ENCODE measurements at places on chromosomes 12 and 14. TPM values are rescaled to one million over a fixed set of nuclear protein-coding genes. Genes with fewer than 3 reads are reported as not detected.

The ST8SIA1 gene
- not detected for polyA plus RNA-seq

The TCTN2 gene
- 0.43 TPM for polyA plus RNA-seq

The KRT77 gene
- not detected for polyA plus RNA-seq

The FSCB gene
- polyA plus RNA-seq: not detected

The PLA2G1B gene
- not detected for polyA plus RNA-seq

The INHBC gene
- not detected for polyA plus RNA-seq

The PARPBP gene
- polyA plus RNA-seq: 2.1 TPM

Measured in IgD-negative memory B cell (primary cell).